GM13977 (cell line): ENCODE measurements at places on chromosomes 12 and 14.

DNA sequence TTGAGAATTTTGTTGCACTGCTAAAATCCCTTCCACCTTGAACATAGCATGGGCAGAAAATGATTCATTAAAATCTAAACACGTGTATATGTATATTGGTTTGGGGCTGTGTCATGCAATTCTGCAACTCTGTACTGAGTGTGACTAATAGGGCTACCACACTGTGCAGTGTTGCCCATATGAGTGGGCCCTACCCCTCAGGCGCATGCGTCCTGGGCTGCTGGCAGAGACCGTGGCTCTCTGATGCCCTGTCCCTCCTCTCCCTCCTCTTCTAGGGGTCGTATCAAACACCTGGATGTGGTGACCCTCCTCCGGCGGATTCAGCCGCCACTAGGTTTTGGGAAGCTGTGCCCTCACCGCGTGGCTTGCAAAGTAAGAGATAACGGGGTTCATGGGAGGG, 128.4 kb upstream of the FKBP4 start:
- no peak for DNase-seq

DNA sequence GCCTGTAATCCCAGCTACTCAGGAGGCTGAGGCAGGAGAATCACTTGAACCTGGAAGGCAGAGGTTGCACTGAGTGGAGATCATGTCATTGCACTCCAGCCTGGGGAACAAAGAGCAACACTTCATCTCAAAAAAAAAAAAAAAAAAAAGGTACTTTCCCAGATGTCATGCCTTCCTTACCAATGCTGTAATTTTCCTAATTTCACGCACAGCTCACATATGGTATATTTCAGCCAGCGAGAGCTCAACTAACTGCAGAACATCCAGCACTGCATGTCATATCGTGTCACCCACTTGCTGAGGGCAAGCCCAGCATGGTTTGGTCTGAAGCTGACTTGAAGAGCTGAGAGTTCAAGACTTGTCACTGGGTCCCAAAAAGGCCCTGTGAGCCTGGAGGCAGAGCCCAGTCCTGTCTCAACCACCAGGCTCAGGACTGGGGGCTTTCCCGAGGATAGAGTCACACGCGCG, 29.0 kb downstream of the NFKBIA start:
- DNase-seq: no peak

- DNase-seq: no peak
Observed at GRCh38 chr14:76866456-76866855, 40.2 kb downstream of the LRRC74A start.

- DNase-seq: peak; percentile 15
Observed at GRCh38 chr14:73712071-73712506, 2.1 kb downstream of the PNMA1 start.

GRCh38 chr14:72567226-72567625, 326.7 kb downstream of the DPF3 start:
- no peak for DNase-seq

- no peak for DNase-seq
Observed at GRCh38 chr12:100274291-100274690, 7.3 kb downstream of the SCYL2 start.

GRCh38 chr12:124771462-124772288, 92.0 kb downstream of the SCARB1 start:
- DNase-seq: peak; percentile 78
